Stimulated activated CD8-positive, alpha-beta memory T cell treated with anti-CD3 and anti-CD28 coated beads, Interleukin-4, amount 100 ng/mL, for 1 hour (primary cell): ENCODE measurements at places on chromosomes 7 and 10.

DNA sequence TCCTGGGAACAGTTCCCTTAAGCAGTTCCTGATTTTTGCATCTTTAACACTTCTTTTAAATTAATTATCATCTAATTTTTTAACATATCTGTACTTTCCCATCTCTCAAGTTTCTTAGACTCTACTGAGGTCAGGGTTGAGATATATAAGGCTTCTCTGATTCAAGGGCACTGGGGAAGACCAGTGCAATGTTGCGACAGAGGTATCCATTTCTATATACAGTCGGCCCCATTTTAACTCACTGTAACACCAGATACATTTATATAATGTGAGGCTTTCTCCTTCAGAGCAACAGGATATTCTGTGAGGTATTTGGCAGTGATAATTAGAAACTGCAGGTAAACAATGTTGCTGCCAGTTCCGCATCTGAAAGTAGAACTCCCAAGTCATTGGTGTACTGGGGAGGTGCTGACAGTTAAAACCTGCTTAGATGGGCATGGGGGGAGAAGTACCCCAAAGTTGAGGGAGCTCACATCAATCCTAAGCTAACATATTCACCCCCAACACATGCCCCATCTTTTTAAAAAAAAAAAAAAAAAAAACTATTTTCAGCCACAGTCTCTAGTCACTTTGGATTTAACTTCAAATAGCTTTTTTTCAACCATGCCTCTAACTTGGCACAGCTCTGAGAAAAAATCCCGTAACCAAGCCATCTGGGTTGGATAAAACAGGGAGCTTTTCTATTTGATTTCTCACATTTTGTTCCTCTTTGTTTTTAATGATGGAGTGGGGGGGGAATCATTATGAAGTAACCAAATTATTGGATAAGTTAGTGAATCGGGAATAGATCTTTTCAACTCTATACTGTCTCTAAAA is 62.9 kb downstream of the REEP3 start:
- no peak for DNase-seq

- DNase-seq, result no peak
Measured at GRCh38 chr7:46134385-46134784, 213.3 kb upstream of the IGFBP3 start.

DNA sequence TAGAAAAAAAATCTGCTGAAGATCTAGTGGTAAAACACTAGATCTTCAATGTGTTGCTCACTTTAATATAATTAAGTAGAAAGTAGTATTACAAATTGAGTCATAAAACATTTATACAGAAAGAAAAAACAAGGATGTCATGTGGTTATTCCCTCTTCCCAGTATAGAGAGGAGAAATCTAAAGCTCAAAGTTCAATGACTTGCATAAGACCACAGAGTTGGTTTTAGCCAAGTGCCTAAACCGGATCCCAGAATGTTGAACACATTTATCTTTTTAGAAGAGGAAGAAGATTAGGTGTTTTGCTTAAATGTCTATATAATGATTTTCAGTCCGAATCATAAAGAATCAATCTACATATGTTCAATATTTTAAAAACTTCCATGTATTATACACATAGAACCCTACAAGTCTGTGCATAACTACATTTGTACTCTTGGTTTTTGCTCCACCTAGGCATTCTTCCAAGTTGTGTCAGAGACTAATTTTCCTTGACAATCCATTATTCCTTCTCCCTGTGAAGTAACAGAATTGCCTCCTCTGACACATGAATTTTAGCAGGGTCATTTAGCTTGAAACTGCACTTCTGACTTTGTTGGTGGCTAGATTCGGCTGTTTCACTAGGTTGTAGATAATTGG is 389.2 kb downstream of the MAGI2 start:
- no peak for DNase-seq

GRCh38 chr7:83451501-83452045 is 197.4 kb downstream of the SEMA3E start:
- no peak for DNase-seq

DNA sequence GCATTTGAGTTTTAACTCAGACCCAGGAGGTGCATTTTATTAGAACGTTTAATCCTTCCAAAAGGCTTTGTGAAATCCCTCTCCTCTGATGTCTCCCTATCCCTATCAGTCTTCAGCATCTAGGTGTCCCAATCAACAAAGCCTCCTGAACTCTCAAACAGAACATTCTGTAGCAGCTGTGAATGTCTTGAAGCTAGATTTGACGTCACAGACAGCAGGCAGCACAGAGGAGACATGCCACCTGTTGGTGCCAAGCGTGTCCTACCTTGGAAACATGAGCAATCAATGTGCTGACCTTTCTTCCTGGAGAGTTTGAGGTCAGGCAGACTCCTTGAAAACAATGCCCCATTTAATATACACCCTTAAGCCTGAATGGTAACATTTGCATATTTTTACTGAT is 125.5 kb downstream of the RNLS start:
- no peak for DNase-seq

DNA sequence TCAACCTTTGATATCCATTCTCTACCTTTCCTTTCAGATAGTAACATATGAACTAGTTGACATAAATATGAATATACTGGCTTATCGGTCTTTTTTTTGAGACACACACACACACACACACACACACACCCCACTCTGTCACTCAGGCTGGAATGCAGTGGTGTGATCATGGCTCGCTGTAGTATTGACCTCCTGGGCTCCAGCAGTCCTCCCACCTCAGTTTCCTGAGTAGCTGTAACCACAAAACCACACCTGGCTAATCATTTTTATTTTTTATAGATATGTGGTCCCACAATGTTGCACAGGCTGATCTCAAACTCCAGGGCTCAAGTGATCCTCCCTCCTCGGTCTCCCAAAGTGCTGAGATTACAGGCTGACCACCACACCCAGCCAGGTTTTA is 14.2 kb upstream of the NT5C3A start:
- DNase-seq, result no peak

- DNase-seq, result no peak
Measured at GRCh38 chr7:121545418-121545817, 149.3 kb upstream of the FAM3C start.

- no peak for DNase-seq
Measured at GRCh38 chr10:1070919-1071318, 14.7 kb downstream of the WDR37 start.

DNA sequence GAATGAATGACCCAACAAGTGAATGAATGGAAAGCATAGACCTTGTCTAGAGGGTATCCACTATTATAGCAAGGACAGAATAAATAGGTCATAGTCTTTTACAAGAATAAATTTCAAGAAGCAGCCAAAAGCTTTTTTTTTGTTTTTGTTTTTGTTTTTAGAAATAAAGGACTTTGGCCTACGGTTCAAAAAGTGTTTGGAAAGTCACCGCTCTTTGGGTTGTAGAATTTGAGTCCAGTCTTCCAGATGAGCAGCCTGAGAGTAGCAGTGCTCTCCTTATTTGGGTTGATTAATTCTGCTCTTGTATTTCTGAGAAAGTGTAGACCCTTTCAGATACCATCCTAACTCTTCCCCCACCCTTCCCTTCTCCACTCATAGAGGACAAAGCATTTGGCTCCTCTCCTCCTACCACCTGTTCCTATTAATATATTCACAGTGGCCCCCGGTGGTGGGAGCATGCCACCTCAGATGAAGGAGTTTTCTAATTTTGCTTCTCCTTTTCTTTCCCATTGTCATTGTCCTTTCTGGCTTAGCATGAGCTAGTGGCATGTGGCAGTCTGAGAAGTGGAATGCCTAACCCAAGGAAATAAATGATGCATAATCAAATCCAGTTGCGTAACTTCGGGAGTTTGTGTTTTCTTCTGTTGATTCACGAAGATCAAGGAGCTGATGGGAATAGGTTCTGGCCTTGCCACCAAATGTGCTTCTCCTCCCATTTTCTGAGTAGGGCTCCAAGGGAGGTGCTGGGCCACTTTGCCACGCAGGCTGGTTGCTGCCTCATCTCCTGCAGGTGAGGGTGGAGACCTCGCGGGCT is 114.7 kb downstream of the CHN2 start:
- no peak for DNase-seq

DNA sequence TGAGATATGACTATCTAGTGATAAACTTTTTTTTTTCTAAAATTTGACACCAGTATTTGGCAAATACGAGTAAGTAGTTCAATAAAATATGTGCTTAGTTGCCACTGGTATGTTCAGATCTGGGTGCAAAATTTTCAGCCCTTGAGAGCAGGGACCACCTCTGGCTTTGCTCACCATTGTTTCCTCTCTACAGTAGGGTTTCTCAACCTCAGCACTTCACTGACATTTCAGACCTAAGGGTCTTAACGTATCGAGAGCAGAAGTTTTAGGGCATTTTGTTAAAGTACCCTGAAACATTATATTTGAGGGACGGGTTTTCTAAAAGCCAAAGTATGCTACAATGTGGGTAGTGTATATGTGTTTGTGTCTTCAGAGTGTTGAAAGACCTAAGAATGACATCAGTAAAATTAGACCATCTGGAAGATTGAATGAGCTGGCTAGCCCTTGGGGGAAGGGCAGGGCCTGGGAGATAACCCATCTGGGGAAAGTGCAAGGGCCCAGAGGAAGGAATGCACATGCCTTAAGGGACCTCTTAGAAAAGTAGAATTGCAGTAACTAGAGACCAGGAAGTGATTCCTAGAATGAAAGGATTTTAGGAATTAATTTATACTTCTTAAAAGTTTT is 11.8 kb downstream of the BZW2 start:
- DNase-seq, result no peak

GRCh38 chr7:55237156-55237893 is 127.8 kb upstream of the LANCL2 start:
- DNase-seq, result no peak

DNA sequence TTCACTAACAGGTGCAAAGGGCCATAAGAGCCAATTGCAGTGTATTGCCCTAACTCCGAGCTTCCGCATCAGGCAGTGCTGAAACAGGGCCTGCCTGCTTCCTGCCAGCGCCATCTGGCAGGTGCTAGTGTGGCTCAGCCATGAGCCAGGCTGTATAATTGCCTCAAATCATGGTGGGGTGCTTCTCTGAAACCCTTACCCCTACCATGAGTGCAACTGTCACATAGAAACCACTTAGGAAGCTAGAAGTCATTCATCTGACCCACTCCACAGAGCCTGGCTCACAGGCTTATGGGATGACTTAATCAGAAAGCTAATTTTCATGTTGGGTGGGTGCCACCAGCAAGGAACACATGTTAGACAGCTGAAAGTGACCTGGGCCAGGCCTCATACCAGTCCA is 133.3 kb upstream of the LAMB4 start:
- no peak for DNase-seq

DNA sequence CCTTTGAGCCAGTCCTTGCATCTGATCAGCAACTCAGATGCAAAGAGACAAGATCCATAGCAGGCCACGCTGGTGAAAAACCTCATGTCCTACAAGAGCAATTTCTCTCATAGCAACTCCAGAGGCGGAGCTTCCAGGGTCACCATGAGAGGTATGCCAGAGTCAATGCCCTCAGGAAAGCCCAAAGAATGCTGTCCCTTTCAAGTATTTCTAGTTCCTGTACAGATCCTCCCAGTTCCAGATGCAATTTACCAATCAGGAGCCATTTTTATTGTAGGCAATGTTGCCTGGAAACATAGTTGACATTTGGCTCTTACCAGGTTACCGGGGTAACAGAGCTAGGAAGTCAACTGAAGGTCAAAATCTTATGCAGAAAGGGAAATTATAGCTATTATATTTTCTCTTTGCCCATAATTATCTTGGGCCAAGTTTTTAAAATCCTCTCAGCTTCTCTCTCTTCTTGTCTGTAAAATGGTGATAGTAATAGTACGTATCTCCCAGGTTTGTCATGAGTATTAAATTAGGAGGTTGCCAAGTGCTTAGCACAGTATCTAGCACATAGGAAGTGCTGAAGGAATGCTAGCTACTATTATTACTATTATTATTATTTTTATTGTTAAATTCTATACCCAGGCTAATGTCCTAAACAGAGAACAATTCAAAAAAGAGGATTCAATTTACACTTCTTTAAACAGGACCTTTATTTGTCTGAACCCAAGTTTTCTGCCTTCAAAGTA is 46.3 kb upstream of the TM9SF3 start:
- DNase-seq, result no peak

DNA sequence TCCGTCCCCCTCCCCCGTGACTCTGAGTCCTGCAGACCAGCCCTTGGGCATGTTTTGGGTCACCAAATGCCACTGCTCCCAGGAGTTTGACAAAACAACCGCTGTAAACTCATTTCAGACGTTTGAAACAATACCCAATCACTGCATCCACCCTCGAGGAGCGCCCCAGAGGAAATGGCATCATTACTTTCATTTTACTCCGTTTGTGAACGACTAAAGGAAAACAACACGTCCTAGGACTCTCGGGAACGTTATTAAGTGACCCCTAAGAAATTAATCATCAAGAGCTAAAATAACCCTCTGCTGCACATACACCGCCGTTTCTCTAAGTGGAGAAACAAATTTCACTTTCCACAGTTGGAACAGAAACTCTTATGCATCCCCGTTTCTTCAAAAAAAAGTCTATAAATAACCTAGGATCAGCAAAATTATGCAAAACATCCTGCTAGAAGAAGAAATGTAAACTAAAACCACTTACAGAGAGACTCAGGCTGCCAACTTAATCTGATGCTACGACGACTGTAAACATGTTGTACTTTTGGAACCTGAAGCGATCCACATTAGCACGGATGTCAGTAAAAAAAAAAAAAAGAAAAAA is 109.9 kb upstream of the EFCAB10 start:
- DNase-seq, result no peak
